Left cardiac atrium (tissue), 4 donors: ENCODE measurements at places on chromosomes 6 and 20.

GRCh38 chr20:12966468-12967085 is 42.2 kb upstream of the SPTLC3 start:
- no peak for DNase-seq

- DNase-seq: no peak
Measured at GRCh38 chr6:2921520-2922115, 18.5 kb upstream of the SERPINB9 start.

- no peak for DNase-seq
Measured at GRCh38 chr6:19991176-19991575, 154.0 kb downstream of the ID4 start.

- no peak for DNase-seq
Measured at GRCh38 chr6:74287932-74288331, 591.9 kb downstream of the CD109 start.

DNA sequence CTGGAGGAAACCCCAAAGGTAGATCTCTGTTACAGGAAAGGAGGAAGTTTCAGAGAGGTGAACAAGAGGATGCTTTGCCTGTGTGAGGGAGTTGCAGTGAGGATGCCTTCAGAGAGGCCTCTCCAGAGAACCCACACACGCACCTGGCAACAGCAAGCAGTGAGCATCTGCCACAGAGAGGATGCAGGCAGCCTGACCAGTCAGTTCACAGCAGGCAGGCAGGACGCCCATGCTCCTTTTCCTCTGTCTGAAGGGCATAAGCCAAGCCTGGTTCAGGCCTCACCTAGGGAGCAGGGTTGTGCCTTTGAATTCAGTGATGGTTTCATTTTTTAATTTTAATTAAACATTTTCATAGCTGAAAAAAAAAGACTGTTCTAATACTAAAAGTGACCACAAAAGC is 346.0 kb upstream of the MARCKS start:
- no peak for DNase-seq

GRCh38 chr6:34158876-34159275 is 13.0 kb upstream of the GRM4 start:
- DNase-seq: no peak

DNA sequence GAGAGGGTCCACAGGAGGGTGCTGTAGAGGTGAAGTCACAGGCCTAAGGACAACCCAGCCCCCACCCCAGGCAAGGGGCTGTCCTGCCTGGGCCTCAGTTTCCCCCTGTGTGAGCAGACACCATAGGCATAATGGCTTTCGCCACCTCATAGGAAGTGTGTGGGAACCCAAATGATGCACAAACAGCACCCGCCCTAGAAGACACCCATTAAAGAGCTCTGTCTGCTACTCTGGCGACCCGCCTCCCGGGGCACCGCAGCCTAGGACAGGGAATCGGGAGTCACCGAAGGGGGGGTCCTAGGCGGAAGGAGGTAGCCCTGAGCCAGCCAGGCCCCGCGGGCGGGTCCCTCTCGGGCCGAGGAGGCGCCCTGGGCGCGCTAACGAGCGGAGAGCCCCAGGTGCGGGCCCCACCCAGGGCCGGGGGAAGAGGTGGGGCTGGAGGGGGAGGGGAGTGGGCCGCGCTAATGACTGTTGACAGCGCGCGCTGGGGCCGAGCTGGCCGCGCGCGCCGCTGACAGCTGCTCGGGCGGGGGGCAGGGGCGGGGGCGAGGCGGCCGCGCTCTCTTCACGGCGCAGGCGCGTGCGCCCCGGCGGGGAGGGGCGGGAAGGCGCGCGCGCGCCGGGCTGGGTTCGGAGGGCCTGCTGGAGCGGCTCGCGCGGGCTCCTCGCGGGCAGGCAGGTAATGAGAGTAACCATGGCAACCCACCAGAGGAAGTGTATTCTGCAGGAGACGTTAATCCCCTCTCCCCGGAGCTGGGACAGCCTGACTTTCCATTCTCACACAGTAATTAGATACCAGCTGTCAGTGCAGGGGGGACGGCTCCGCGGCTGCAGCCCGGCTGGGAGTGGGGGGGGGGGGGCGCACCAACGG is 48.9 kb downstream of the NOL4L start:
- DNase-seq: peak; percentile 54

DNA sequence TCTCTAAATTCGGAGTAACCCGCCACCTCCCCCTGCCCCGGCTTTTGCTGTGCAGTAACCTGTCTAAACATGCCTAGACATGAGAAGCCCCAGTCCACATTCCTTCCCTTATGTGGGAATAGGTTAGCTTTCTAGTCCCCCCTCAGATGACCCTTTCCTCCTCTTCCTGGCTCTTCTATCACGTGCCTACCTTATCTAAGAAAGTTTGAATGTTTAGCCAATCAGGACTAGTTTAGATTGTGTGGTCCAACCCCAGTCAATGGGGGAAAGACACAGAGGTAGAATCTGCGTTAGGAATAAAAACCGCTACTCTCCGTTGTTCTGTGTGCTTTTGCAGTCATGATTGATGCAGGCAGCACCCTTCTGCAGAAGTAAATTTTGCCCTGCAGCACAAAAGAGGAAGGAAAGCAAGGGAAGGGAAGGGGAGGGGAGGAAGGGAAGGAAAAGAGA is 69.0 kb upstream of the CD93 start:
- no peak for DNase-seq

- DNase-seq: no peak
Measured at GRCh38 chr6:113976806-113977205, 5.9 kb upstream of the HDAC2 start.

DNA sequence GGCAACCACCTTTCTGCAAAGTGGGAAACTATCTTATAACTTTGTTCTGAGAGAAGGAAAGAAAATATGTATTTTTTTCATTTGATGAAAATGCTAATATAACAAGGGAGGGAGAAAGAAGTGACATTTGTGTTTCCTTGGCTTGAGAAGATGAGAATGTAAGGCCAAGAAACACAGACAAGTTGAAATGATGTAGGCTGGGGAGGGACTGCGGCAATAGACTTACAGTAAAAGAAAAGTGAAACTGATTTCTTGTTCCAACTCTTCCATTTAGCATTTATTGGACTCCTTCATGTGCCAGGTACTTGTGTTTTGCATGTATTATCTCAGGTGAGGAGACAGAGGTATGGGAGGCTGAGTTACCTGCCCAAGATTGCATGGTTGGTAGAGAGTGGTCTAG is 130.9 kb downstream of the CARMIL1 start:
- no peak for DNase-seq

DNA sequence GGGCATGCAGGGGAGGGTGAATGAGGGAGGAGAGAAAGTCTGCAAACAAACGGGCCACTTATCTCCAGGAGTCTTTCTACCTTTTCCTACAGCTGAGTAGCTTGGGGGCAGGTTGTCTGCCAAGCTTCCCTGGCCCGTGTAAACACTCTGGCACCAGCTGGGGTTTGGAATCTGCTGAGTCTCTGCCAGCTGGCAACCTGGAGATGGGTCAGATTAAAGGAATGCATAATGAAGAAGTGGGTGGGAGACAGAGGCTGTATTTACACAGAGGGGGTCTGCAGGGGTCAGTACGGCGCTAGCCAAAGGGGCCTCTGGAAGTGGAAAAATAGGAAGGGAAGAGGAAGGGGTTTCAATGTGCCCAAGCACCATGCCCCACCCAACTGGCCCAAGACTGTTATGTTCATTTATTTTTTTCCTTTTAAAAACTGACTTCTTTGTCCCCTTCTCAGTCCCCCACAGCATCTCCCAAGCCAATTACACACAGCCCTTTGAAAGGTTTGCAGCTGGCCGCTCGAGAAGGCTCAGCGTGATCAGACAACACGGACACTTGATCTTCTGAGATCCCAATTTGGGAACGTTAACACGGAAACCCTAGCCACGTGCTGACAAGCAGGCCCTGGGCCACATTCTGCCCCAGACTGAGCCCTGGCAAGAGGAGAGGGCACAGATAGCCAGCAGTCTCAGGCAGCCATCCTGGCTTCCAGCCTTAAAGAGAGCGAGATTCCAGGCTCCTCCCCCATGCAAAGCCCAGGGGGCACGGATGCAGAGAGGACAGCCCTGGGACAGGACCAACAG is 25.2 kb downstream of the TRAM2 start:
- peak; percentile 66 for DNase-seq

DNA sequence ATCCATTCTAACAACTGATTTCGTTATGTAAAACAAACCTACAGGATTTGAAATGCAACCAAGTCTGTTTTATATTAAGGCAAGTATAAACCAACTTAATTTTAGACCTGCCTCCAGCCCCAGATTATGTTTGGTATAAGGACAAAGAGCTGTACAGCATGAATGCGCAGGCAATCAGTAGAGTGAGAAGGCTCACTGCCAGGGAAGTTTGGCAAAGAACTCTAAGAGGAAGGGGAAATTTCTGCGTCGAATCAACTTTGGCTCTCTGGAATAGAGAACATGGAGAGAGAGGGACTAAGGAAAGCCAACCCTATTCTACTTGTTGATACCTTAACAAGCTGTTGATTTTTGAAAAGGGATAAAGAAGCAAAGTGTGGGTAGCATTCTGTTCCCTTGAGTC is 96.9 kb upstream of the FOXO3 start:
- DNase-seq: peak; percentile 25

DNA sequence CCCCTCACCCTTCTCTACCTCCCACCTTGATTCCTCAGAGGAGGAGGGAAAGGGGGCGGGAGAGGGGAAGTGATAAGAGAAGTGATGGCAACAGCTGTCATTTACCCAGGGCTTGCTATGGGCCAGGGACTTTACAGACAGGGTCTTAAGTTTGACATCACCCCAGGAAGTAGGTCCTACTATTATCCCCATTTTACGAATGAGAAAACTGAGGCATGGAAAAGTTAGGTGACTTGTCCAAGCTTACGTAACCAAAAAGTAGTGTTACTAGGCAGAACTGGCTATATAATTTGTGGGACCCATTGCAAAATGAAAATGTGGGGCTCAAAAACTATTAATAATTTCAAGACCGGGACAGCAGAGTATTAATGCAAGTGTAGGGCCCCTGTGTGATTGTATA is 10.5 kb upstream of the FANCE start:
- DNase-seq: no peak

DNA sequence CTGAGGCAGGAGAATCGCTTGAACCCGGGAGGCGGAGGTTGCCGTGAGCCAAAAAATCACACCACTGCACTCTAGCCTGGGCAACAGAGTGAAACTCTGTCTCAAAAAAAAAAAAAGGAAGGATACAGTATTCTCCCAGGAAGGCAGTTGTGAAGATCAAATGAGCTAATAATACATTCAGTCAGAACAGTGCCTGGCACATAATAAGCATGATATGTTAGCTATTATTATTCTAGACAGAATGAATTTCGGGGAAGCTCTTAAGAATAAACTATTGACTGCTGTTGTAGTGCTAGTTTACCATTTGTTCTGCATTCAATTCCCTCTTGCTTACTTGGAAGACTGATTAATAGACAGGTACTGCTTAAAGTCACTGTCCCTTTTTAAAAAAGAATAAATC is 40.6 kb downstream of the NDUFAF5 start:
- no peak for DNase-seq

DNA sequence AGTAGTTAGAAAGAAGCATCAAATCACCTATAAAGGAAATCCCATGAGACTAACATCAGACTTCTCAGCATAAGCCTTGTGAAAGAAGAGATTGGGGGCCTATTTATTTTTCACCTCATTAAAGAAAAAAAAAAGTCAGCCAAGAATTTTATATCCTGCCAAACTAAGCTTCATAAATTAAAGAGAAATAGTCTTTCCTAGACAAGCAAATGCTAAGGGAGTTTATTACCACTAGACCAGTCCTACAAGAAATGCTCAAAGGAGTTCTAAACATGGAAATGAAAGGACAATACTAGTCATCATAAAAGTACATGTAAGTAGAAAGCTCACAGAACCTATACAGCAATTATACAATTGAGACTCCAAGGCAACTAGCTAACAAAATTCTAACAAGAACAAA is 96.5 kb upstream of the OLIG3 start:
- DNase-seq: no peak

DNA sequence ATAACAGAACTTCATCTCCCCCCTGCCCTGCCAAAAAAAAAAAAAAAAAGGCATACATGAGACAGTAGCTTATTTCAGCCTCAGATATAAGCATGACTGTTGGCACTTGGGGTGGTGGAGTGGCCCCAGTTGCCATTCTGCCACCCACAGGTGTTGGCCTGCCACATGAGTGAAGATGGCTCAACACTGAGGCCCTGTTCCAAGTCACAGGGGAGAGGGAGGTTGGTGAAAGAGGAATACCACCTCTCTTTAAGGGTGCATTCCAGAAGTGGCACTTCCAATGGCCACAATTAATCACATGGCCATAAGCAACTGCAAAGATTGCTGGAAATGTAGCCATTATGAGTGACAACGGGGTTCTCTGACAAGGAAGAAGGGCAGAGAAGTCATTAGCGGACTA is 61.9 kb upstream of the JARID2 start:
- no peak for DNase-seq

- no peak for DNase-seq
Measured at GRCh38 chr6:164286011-164286410, 871.5 kb downstream of the QKI start.

DNA sequence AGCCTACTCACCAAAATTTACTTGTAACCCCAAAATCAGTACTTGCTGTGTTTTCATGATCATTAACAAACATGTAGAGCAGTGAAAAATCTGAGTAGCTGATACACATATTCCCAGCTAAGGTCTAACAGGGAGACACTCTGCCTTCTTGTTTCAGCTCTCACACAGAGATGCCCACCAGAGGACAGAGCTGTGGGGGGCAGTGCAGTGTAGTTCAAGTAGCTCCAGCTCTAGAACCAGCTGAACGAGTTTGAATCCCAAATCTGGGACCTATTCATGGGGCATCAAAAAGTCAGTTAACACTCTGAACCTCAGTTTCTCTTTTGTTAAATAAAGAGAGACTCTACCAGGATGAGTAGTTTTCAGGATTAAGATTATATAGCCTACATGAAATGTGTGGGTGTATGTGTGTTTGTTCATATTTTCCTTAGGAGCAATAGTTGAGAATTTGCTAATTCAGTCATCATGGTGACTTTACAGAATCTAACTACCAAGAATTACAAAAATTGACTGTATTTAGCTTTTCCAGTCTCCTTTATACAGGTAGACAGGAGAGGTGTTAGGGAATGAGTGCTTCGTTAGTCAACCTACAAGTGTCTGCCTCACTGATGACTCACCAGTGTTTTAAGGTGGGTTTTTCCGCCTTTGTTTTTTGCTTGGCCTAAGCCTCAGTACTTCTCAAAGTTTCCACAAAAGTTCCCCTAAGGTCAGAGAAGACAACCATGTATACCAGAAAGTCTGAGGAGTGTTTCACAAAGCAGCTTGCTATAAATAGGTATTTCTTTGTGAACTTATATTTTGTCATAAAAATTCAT is 164.0 kb upstream of the RUNX2 start:
- DNase-seq: no peak

DNA sequence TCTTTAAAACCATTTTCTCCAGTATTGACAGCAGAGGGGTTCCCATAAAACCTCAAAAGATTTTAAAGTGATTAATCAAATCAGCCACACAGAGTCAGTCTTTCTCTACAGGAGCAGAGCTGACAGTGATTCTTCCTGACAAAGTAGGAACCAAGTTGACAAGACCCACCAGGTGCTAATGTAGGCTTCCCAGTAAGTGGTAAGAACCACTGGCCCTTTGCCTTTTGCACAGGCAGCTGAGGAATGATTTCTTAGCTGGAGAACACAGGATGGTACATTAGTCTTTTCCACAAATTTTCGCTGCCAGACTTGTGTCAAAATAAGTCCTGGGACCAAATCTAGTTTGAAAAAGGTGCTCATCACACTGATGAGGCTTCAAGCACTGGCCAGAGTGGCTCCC is 95.8 kb downstream of the ARMC2 start:
- no peak for DNase-seq

GRCh38 chr6:115899730-115900282 is 160.9 kb downstream of the FRK start:
- DNase-seq: no peak
